ENCODE measurements at places on chromosomes 1 and 21.

- DNase-seq: no peak
Observed at GRCh38 chr1:1602304-1602967, 2.5 kb upstream of the FNDC10 start.

DNA sequence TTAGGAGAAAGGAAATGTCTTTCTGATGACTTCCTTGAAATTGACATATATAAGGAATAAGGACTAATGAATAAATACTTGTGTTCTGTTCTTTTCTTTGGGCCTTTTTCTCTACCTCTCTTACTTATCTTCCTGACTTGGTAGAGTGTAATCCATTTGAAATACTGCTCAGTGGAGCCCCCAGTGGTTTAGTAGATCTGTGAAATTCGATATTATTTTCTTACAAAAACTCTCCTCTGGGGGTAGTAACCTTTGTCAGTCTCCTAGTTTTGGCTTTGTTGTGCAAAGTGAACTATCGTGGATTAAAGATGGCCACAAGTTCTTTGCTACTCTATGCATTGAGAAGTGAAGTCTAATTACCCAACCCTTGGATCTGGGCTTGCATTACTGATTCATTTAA is 48.8 kb downstream of the DUSP10 start:
- DNase-seq: no peak

DNA sequence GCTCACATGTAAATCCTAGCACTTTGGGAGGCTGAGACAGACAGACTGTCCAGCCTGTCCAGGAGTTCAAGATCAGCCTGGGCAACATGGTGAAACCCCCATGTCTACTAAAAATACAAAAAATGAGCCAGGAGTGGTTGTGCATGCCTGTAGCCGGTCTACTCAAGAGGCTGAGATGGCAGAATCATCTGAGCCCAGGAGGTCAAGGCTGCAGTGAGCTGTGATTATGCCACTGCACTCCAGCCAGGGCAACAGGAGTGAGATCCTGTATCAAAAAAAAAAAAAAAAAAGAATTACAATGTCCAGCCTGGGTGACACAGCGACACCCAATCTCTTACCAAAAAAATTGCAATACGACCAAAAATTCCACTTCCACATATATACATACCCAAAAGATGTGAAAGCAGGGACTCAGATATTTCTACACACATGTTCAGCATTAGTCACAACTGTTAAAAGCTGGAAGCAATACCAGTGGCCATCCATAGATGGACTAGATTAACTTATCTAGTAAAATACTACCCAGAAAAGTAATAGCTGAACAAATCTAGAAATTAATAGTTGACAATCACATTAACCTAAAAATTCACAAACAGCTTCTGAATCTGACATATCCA is 49.2 kb downstream of the ASH1L start:
- peak; percentile 73 for DNase-seq

- DNase-seq: no peak
Observed at GRCh38 chr1:219299420-219299819, 125.7 kb downstream of the LYPLAL1 start.

DNA sequence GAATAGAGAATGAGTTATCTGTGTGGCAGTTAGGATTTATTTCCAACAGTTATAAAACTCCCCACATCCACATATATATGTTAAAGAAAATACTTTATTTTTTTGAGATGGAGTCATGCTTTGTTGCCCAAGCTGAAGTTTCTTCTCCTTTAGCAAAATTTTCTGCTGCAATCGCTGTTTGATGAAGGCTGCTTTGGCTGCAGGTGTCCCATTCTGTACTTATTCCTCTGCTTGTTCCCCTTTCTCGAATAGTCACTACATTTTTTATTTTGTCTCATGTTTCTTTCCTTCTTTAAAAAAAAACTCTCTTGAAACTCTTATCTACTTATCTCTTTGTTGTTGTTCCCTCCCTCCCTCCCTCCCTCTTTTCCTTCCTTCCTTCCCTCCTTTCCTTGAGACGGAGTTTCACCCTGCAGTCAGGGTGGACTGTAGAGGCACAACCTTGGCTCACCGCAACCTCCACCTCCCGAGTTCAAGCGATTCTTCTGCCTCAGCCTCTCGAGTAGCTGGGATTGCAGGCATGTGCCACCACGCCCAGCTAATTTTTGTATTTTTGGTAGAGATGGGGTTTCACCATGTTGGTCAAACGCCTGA is 10.6 kb downstream of the OR2W3 start:
- DNase-seq: no peak

DNA sequence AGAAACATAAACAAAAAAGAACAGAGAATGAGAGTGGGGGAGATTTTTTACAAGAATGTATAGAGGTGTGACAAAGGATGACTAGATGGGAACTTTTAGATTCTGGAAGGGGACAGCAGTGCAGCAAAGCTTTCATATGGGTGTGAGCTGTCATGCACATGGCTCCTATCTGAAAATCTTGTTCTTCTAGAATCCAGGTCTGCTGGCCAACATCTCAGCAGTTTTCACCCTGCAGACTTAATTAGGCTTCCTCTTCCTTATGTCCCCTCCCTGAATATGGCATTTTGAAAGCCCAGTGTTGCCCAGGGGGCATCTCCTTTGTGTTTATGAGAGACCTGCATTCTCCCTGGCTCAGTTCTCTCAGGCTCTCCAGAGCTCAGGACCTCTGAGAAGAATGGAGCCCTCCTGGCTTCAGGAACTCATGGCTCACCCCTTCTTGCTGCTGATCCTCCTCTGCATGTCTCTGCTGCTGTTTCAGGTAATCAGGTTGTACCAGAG is at the start of gene CYP4Z1:
Gene CYP4Z1, plus strand, starts transcription at position 135 of the 498 bp plus-strand sequence. Its CDS starts 260 bp downstream, at position 395.
- no peak for DNase-seq

DNA sequence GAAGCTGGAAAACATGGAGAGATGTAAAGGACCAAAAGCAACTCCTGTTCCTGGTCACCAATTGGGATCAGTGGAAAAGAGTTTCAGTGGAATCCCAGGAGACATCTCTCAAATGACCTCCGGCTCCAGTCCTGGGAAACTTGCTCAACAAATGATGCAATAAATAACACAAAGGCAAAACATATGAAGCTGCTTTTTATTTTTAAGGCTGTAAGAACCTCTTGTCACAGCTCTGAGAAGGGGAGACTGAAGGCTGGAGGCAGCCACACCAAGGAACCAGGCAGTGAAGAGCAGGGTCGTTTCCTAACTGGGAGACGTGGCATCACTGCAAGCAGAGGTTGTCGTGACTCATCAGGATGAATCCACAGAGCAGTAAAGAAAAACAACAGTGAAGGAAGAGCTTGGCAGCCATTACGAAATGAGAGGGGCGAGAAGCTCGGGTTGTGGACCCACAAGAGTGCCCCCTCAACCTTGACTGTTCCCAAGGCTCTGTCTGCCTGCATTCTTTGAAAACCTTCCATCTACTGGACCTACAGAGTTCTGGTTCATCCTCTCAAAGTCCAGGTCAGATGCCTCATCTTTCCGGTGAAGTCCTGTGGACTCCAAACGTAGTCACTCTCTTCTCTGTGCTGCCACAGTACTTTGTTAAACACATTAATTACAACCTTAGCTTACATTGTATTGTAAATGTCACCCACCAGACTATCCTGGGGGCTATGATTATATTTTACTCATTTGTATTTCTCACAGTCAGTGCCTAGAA is 32.1 kb downstream of the JAK1 start:
- peak; percentile 90 for DNase-seq

DNA sequence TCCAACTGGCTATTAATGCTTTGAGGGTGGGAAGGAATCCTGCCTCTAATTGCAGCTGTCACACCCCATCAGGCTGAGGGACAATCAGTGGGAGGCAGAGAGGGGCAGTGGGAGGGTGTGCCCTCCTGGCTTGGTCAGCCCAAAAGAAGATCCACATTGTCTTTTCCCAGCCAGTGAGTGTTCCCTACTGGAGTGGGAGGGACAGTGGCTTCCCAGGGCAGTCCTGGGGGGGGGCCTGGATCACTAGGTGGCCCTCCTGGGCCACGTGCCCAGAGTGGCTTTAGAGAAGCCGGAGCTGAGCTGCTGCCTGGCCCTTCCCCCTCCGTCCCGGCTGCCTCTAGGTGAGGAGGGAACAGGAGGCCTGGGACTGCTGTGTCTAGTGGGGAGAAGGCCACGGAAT is 14.0 kb downstream of the INKA2 start:
- DNase-seq: no peak

GRCh38 chr1:32989160-32990050 is 24.8 kb upstream of the RNF19B start:
- DNase-seq: peak; percentile 92

DNA sequence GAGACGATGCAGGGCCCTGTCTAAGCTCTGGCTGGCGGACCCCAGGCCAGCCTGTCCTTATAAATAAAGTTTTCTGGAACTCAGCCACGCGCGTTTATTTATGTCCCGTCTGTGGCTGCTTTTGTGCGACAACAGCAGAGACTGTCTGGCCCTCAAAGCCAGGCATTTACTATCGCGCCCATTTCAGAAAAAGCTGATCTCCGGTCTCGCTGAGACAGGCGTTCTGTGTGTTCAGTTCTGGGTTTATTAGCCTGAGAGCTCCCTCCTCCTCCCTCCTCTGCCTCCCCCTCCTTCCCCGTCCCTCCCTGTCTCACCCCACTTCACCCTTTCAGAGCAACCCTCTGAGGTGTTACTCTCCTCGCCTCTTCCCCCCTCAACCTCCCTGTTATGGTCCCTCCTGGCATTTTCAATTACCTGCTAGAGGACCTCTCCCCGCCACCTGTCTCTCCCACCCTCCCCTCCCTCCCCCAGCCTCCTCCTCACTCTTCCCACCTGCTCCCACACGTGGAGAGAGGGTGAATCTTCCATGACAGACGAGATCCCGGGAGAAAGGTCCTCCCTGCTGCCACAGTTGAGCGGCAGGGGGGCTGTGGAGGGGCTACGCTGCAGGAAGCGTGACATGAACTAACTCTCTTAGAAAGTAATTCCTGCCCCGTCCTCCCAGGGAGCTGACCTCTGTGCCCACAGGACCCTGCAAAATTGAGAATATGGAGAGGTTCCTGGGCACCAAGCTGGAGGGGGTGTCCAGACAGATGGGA is 59.9 kb downstream of the SPSB1 start:
- no peak for DNase-seq

DNA sequence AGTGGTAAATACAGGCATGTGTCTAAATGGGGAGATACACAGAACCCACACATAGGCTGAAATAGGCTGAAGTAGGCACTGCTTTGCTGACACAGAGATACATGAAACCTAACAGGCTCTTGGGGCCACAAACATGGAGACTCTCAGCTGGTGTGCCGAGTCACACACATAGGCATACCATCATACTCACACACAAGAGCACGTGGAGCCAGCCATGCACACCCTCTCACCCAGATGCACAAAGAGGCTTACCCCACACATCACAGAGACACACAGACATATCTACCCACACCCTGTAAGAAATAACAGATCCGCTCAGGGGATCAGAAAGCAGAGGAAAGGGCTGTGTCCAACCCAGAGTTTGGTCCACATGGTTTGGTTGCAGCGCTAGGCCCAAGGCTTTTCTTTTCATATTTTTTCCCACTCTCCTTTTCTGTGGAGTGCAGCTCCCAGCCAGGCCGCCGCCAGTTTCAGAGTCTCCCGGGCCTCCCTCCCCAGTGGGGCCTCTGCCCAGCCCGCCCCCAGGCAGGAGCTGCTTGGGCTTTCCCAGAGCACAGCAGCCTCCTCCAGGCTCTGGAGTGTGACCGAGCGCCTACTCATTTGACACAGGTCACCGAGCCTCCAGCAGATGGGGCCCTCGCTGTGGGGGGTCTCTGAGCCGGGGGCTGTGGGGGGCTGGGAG is 3.9 kb upstream of the POU3F1 start:
- DNase-seq: no peak

GRCh38 chr1:189851806-189852367 is 625.8 kb downstream of the BRINP3 start:
- DNase-seq: no peak

DNA sequence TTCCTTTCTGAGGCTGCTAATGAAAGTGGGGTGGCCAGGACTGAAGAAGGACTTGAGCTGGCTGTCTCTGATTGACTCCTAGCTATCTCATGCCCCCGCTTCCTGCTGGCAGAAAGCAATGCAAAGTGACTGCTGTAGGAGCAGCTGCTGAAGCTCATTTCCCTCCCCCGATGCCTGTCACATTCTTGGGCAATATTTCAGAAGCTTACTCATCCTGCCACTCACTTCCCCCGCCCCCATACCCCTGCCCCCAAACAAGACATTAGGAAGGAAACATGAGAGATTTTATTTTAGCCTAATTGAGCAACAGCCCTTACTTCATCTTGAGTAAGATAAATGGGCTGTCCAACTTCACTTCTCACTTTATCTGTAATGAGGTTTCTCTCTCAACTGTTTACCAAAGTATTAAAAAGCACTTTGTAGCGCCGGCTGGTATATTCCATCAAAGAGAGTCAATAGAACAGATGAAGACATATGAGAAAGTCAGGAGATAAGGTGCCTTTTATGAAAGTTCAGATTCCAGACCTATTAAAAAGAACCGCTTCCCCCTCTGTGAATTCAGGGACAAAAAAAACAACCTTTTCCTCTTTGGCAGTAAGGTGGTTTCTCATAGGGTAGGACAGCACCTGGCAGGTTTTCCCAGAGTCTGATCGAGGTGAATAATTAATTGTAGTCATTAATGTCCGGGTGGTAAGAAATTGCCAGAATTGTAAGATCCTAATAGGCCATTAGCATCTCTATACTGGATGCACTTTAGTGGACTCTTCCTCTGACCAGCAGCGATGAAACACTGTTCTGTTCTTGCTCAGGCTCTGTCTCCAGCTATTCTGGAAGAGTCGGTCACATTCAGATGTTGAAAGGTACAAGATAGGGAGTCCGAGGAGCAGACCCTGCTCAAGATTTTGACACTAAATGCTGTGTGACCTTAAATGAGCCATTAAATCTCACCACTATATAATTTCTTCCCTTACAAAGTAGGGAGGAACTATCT is 70.2 kb downstream of the SH3GLB1 start:
- DNase-seq: peak; percentile 91

DNA sequence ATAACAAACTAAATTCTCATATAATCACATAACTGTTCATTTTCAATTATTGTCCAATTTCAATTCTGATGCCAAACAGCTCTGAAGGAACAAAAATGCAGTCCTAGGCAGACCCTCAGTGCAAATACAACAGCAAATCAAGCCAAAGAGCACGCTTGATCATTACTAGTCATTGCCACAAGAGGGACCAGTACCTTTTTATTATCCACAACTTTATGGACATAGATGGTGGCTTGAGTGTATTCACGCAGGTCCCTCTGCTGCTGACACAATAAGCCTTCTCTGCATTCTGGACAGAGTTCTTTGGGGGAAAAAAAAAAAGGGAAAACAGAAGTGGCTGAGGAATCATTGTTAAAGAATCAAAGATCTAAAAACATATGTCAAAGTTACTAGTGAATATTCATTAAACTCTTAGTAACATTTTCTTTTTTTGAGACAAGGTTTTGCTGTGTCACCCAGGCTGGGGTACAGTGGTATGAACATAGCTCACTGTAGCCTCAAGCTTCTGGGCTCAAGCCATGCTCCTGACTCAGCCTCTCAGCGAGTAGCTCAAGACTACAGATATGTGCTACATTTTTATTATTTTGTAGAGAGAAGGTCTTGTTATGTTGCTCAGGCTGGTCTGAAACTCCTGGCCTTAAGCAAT is 34.3 kb upstream of the RAP1GAP start:
- peak; percentile 76 for DNase-seq

- DNase-seq: peak; percentile 81
Observed at GRCh38 chr1:224497714-224498573, 63.3 kb upstream of the WDR26 start.

GRCh38 chr21:29347274-29347681 is 48.6 kb downstream of the BACH1 start:
- no peak for DNase-seq
